ENCODE measurements at places on chromosomes 5 and 9. TPM values are rescaled to one million over a fixed set of nuclear protein-coding genes. Genes with fewer than 3 reads are reported as not detected.

- DNase-seq, result no peak
These were observed 31.7 kb downstream of the ZDHHC21 start for GRCh38 chr9:14661421-14662059.

- no peak for DNase-seq
These were observed 671.8 kb upstream of the SEMA6A start for GRCh38 chr5:117246424-117246823.

DNA sequence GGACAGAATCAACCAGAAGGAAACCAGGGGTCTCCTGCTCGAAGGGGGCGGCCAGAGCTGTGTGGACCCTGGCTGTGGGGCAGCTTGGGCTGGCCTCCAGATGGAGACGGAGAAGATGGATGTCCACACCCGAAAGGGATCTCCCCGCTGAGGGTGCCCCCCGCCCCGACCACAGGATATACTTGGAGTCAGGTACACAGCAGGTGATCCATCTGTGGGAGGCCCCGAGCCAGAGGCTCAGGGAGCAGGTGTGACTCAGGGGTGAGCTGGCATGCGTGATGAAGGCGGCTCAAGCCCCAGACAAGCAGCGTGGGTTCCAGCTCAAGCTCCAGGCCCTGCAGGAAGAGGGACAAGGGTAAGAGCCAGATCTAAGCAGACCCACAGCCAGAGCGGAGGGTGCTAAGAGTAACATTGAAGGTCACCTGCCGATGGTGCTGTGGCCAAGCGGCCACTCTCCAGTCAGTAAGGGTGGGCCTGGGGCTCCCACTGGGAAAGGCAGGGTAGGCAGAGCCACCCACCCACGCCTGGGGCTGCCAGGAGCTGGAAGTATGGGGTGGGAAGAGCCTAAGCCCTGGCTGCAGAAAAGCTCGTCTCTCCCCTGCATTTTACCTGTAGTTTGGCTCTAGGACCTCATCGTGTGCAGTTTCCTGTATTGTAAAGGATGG lies 30.6 kb upstream of the MVB12B start:
- no peak for DNase-seq

DNA sequence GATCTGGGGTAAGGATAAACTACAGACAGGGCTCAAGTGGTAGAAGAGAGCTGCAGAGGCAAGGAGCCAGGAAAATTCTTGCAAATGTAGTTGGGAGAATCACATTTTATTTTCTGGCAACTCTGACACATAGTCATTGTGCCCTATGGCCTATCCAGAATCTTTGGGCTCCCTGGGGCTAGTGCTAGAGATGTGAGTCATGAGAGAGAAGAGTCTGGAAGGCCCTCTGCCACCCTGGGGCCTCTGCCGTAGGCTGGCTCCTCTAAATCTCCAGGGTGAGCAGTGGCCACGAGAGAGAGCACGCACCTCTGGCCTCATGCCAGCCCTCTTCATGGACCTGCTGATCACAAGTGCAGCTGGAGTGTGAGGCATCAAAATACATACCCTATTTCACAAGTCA lies 74.3 kb upstream of the SSBP2 start:
- no peak for DNase-seq

- no peak for DNase-seq
These were observed 226.0 kb downstream of the SNX18 start for GRCh38 chr5:54743581-54743980.

DNA sequence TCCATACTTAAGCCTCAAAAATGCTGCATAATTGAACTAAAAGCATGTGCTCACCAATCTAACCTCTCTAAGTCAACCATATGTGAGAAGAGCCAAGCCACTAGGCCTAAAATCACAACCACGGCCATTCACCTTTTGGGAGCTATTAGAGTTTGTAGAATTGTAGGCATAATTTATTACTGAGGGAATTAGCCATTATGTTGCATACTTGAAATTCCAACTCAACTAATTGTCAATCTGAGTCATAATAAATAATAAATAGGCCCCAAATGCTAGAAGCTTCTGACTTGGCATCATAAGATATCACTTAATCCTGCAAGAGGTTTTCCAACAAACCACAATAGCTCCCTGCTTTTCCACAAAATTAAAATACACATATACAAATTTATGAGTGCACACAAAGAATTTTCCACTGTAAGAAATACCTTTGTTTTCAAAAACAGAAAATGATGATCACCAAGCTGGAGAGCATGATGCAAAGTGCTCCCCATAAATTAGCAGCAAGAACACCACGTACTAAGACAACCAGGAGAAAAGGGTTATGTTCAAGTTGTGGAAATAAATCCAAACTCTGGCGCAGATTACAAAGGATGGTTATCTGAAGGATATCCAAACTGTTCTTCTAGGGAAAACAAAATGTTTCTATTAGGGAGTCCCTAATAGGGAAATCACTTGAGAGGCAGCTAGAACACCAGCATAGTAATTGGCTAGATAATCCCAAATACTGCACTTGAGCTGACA lies 250.0 kb upstream of the SLC30A5 start:
- no peak for DNase-seq

DNA sequence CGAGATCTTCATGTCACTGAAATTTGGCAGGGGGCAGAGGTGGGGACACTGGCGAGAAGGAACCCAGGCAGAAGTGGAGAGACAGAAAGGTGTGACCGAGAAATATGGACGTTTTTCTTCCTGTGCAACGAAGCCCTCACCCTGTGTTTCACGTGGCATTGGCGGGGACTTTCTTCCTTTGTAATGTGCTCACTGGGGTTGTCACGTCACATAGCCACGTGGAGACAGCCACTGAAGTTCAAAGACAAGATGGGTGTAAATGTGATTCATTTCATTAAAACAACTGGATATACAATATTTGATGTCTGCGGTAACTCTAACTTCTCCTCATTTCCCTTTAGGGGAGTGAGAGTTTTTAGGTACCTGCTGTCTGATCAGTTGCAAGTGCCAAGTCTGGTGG lies 225.7 kb downstream of the FSTL4 start:
- DNase-seq, result peak; percentile 4

GRCh38 chr5:181189363-181189961 lies 15.5 kb downstream of the TRIM7 start:
- DNase-seq, result no peak

DNA sequence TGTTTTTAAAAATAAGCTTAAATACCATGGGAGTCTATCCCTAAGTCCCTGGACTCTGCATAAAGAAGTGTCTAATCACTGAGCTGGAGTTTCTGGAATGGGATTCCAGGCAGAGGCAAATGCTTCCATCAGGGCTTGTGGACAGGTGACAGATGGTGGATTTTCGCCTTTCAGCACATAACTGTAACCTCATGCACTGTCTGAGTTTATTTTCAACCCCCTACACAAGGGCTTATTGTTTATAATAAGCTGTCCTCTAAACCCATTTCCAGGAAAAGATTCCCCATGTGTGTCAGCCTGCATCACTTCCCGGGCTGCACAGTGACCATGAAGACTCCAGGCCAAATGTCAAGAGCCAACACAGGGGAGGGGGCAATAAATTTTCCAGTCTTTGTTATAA lies 264.0 kb downstream of the PIK3R1 start:
- no peak for DNase-seq

DNA sequence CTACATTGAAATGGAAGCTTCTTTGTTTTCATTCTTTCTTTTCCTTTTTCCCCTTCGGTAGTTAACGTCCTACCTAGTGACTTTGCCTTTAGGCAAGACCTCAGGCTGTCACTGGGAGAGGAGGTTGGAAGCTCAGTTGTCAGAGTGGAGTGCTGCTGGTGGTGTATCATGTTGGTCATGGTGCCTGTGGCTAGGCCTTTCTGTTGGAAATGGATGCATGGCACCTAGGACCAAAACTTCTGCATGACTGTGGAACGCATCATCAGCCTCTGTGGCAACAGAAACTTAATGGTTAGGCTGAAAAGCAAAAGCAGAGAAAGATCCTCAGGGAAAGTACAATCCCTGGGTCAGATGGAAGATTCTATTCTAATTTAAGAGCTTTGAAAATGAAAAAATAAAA lies 57.9 kb downstream of the OSTF1 start:
- no peak for DNase-seq

- DNase-seq, result no peak
These were observed 19.1 kb downstream of the LHX3 start for GRCh38 chr9:136185596-136186366.

DNA sequence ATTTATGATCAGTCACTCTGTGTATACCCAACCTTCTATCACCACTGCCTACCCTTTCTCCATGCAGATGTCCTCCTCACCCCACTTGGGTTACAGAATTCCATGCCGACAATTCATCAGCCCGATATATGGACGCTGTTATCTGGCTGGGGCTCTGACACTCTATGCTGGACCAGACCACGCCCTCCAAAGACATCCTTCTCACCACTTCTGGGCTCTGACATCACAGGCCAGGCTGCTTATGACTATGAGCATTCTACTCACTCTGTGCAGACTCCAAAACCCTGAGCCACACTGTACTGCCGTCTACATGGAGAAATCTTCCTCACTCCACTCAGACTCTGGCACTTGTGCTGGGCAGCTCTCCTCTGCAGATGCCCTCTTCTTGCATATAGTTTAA lies 7.6 kb upstream of the AK3 start:
- DNase-seq, result no peak

DNA sequence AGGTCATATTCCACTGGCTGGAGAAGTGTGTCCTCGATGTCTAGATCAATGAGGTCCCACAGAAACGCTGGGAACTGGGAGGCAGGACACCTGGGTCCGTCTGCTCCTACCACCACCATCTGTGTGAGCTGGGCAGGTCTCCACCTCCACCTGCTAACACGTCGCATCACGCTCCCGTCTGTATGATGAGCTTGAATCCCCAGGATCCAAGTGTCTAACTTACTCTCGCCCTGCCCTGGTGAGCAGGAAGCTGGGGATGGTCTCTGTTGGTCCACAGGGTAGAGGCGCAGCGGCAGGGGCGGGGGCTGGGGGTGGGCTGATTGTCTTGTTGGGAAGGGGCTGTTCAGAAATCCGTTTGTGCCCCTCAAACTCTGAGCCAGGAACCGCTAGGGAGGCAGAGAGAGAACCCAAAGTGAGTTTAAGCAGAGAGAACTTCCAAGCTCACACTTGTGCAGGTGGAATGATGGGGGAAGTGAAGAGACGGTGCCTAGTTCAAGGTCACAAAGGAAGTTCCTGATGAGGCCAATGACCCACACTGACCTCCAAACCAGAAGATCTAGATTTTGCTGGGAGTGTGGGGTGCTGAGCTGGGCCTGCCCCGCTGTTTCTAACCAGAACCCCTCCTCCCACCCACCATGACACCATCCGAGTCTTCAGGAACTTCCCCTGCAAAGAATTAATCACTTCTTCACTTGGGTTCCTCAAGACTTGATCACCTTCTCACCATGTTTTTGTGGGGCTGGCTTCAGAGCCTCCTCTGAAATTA lies 21.1 kb downstream of the ORM2 start:
- DNase-seq, result no peak

GRCh38 chr9:88651682-88652633 lies 117.0 kb downstream of the NXNL2 start:
- DNase-seq, result no peak

DNA sequence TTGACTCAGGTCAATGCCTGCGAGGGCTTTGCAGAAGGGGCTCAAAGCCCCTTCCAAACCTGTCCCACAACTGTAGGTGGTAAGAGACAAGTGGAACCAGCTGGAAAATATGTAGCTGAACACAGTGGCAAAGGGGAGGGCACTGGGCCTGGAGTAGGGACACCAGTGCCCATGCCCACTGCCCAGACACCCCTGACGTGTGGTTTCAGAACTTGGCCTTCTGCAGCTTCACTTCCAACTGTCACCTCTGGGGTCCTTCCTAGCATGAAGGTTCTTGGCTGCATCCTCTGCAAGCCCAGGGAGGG lies 233.1 kb upstream of the IRX1 start:
- DNase-seq, result peak; percentile 14

DNA sequence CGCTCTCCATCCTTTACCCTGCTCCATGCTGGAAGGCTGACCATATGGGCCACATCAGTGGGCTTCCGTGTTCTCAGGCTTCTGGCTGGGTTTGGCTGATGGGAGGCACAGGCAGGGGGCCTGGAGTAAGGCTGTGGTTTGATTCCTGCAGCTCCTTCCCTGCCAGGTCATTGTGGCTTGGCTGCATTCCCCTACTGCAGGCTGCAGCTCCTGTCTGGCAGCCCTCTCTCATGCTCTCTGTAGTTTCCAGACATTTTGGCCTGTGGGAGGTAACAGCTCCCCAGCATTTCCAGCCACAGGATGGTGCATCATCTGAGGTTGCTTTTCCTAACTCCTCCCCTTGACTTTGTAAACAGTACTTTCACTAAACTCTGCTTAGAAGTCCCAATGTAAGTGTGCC lies 102.0 kb upstream of the PTPN3 start:
- no peak for DNase-seq

DNA sequence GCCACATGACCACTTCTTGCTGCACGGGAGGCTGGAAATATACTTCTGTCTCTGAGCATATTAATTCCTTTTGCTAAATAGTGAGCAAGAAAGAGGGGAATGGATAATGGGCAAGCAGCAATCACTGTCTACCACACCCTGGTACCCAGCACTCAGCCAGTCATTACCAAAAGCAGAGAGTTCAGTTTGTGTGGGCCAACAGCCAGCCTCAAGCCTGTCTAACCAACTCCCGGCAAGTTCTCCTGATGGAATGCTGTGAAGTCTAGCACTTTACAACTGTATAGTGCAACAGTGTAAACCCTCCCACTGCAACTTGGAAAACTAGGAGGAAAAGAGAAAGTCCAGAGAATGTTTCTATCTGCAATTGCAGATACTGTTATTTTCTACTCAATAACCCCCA lies 47.8 kb downstream of the PLK2 start:
- DNase-seq, result no peak

DNA sequence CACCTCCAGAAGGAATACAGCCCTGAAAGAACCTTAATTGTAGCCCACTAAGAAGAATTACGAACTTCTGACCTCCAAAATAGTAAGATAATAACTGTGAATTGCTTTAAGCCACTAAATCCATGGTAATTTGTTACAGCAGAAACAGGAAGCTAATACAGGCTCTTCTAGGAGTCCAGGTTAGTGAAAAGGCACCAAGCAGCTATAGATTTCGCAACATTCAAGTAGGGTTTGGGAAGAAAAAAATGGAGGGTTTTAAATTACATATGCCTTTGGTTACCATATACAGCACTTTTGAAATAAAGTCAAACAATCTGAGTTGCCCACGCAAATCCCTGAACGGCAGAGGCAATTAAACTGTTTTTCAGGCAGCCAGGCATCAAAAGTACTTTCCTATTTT lies 1.7 kb upstream of the ACTL7A start:
- no peak for DNase-seq

- no peak for DNase-seq
These were observed 48.5 kb downstream of the RFX3 start for GRCh38 chr9:3477236-3477834.

- DNase-seq, result no peak
These were observed 36.9 kb upstream of the TESK1 start for GRCh38 chr9:35568196-35568595.

GRCh38 chr5:146796144-146796543 lies 82.4 kb downstream of the PPP2R2B start:
- no peak for DNase-seq

Gene IL17B
- total RNA-seq, result not detected

Gene TOPORS
- total RNA-seq, result 31.9 TPM

Gene NFIB
- 13.3 TPM for total RNA-seq

Gene IFNA2
- total RNA-seq, result not detected

Gene SIT1
- total RNA-seq, result 1.3 TPM

Gene F12
- total RNA-seq, result 3.5 TPM

Gene HRCT1
- not detected for total RNA-seq

Gene TAF11L5
- not detected for total RNA-seq

Gene KIF27
- 2.9 TPM for total RNA-seq

Gene PCBD2
- 11.0 TPM for total RNA-seq

Gene C5orf58
- 1.4 TPM for total RNA-seq

Gene ARL14EPL
- not detected for total RNA-seq

Gene GABRB2
- 0.20 TPM for total RNA-seq

Gene CARTPT
- not detected for total RNA-seq

All from H9 (cell line).